ENCODE measurements at places on chromosomes 7 and 10.

- DNase-seq = no peak
Measured at GRCh38 chr10:72812415-72812752, 81.2 kb upstream of the OIT3 start.

DNA sequence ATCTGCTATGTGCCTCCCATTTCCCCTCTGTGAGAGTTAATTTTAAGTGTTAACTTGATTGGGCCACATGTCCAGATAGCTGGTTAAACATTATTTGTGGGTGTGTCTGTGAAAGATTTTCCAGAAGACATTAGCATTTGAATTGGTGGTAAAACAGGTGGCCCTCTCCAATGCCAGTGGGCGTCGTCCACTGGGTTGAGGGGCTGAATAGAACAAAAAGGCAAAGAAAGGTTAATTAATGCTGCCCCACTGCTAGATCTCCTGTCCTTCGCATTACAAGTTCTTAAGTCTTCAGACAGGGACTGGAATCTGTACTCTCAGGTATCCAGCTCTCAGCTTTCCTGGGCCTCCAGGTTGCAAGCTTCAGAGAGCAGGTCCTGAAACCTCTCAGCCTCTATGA, 1160.9 kb upstream of the LRRN3 start:
- no peak for DNase-seq

DNA sequence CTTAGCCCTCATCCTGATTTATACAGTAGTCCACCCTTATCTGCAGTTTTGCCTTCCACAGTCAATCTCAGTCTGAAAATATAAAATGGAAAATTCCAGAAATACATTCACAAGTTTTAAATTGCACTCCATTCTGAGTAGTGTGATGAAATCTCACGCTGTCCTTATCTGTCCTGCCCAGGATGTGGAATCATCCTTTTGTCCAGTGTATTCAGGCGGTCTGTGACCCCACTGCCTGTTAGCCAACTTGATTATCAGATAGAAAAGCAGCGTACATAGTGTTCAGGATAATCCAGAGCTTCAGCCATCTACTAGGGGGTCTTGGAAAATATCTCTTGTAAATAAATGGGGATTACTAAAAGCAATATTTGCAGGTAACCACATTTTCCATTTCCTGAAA, 146.3 kb downstream of the MALRD1 start:
- no peak for DNase-seq

DNA sequence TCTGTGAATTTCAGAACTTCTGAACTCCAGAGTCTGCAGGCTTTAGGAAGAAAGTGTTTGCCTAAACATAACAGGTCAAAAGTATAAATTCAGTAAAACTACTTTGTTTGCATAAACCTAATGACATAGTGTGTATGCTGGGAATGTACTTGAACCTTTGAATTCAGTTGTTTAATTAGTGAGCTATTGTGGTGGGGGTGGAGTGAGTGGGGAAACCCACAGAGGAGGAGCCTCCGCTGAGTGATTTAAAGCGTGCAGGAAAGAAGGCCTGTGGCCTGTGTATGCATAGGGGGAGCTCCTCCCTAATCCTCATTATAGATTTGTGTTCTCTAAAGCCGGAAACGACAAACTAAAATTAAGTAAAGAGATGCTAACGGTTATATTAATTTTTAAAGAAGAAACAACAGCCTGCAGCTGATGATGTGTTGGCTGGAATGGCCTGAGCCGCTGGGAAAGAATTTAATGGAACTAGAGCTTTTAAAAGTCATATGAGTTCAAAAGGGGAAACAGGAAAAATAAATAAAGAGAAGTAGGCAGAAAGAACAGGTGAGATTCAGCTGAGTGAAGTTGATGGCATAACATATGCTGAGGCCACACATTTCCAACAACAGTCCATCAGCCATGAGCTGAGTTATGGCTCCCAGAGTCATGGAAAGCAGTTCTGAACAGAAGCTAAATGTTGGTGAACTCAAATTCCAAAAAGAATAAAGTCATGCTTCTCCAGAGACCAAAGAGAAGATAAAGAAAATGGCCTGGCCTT, 595.0 kb downstream of the GRM8 start:
- no peak for DNase-seq

DNA sequence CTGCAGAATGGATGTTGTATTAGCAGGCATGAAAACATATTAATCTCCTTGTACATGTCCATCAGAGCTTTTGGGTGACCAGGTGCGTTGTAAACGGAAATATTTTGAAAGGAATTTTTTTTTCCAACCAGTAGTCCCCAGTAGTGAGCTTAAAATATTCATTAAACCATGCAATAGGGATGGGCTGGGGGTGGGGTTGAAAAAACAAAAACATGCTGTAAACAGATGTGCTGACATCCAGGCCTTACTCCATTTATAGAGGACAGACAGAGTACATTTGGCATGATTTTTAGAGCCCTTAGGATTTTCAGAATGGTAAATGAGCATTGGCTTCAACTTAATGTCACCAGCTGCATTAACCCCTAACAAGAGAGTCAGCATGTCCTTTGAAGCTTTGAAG, 50.2 kb downstream of the PTPN12 start:
- peak; percentile 66 for DNase-seq

GRCh38 chr7:6482307-6482706, 34.6 kb upstream of the DAGLB start:
- no peak for DNase-seq

DNA sequence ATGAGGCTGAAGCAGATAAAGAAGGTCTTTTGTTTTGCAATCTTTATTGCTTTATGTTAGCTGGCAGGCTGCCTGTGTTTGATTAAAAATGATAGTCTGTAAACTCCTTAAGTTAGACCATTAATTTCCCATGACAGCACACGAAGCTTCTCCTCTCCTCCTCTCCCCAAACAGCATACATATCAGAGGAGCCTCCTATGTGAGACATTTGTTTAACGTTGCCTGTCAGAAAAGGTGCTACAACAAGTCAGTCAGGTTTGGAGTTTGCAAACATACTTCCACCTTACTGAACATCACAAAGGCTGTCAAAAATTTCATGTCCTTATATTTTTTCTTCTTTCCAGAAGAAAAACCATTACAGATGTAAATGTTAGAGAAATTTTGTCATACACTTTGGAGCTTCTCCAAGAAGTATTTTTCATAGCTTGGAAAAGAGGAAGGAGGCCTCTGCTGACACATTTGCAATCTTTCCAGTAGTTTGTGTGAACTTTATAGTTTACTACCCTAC, 393.1 kb downstream of the EXOC4 start:
- DNase-seq = peak; percentile 55

DNA sequence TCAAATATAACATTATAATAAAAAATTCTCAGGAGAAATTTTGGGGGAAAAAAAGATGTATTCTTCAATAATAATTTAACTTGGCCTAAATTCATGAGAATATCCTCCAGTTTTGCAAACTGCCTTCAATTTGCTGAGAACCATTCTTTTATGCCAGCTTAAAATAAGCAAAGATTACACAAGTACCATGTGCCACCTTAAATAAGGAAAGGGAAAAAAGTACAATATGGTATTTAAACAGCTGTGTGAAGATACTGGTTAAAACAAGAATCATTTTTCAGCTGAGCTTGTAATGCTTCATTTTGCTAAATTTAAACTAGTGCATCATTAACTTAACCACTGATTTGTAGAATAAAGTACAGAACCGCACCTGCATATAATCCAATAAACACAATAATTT, 217.8 kb downstream of the LRRN3 start:
- no peak for DNase-seq

- DNase-seq = no peak
Measured at GRCh38 chr7:80770675-80771081, 132.2 kb downstream of the CD36 start.

DNA sequence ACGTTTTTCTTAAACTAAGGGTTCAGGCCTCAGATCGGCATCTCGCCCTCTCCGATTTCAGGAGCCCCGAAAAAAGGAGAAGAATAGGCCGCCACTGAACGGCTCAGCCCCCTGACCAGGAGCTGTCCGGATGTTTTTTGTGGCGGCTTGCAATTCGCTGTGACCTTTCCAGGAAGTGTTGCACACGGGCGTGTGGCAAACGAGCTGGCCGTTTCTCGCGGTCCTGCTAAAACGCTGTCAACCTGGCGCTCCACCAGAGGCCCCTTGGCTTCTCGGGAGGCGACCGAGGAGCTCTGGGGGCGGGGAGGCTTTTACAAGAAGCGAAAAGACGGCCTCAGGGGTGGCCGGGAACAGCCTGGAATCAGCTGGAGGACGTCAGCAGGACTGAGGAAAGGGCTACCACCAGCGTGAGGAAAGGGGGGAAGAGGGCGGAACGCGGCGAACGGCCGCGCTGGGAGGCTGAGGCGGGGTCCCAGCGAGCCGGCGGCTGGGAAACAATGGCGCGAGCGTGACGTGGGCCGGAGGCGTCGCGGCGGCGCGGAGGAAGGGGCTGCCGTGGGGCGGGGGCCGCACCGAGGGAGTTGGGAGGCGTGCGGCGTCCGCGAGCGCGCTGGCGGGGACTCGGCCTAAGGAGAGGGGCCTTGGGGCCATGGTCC, 493 bp downstream of the NT5C2 start:
- DNase-seq = peak; percentile 82
